Glomerular endothelial cell (primary cell): ENCODE measurements at places on chromosomes 3 and 15.

- DNase-seq, result no peak
Measured at GRCh38 chr3:16477056-16477455, 36.4 kb downstream of the RFTN1 start.

GRCh38 chr3:194404365-194405140 lies 5.5 kb upstream of the GP5 start:
- no peak for DNase-seq

- DNase-seq, result no peak
Measured at GRCh38 chr3:5917932-5918331, 730.4 kb downstream of the EDEM1 start.

DNA sequence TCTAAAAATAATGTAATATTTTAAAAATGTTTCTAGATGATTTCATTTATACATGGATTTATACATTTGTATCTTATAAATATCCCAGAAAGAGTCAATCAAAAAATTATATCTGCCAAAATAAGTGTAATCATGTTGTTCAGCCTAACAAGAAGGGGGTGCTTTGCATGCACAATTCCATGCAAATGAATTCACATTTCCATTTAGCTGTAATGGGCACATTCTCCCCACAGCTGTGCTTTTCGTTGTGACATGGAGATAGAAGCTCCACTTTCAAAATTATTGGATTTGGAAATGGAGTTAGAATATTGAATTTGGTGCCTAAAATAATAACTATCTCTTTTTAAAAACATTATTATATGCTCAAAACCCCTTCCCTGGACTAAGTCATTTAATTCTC lies 270.6 kb downstream of the PTPRG start:
- no peak for DNase-seq

GRCh38 chr3:143330296-143330868 lies 210.8 kb downstream of the CHST2 start:
- DNase-seq, result no peak

- DNase-seq, result no peak
Measured at GRCh38 chr3:50267280-50267913, 1.6 kb upstream of the SEMA3B start.

GRCh38 chr15:31358163-31358562 lies 31.5 kb downstream of the KLF13 start:
- DNase-seq, result no peak

DNA sequence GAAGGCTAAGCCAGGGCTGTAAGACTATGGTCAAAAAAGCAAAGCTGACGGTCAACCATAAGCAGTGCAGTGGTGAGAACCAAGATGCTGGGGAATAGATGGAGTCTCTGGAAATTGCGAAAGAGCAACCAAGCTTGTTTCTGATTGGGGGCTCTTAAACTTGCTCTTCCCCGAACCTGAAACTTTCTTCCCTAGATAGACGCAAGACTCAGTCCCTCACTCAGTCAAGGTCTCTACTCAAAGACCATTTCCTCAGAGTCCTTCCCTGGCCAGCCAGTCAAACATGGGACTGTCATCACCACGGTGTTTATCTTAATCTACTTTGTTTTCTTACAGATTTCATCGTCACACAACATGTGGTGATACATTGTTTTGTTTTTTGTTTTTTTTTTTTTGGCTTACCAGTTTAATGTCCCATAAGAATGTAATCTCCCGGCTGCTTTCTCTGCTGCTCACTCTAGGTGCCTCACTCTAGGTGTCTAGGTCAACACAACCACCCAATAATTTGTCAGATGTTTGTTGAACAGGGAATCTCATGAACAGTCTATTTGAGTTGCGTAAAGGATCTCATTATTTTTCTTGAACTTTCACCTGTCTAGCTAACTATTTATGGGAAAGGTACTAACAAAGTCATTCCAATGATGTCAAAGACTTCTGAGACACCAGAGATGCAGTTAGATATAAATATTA lies 495.4 kb downstream of the FOXP1 start:
- no peak for DNase-seq

DNA sequence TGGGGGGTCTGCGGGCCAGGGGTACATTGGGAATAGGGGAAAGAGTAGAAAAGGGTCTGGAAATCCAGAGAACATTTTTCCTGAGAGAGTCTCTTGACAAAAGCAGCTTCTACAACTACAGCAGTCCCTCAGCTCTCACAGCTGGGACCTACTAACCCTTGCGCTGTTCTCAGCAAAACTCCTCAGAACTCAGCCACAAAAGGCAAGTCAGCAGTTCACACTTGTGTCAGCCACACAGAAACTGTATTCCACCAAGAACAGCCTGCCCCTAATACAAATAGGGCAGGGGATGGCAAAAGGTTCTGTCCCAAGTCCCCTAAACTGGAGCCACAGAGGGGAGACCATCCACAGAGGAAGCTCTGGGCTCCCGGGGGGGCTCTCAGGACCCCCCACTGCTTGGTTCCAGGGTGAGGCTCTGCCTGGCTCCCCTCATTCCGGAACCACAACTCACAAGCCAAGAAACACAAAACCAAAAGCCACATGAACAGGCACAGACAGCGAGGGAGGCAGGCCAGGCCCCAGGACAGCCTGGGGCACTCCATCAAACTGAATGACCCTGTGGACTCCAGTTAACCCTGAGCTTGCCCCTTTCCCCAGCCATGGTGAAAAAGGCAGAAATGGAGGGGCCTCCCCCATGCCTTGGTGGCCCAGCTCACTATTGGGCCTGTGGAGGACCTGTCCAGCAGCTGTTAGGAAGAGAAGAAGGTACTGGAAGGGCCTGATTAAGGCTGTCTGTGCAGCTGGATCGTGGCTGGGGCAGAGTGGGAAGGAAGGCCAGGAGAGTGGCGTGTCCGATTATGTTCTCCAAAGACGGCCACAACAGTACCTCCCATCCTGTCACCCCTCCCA lies 162.0 kb downstream of the CHSY1 start:
- DNase-seq, result no peak

- DNase-seq, result no peak
Measured at GRCh38 chr15:100372739-100373119, 31.0 kb upstream of the ADAMTS17 start.

GRCh38 chr3:70703305-70704102 lies 391.1 kb upstream of the MDFIC2 start:
- DNase-seq, result no peak

- DNase-seq, result no peak
Measured at GRCh38 chr15:77940381-77940947, 137.0 kb downstream of the TBC1D2B start.
